ENCODE measurements at places on chromosomes 7 and 10.

- H3K27me3 ChIP-seq: no peaks in the 10 kb centered on the region
- no peaks in the 10 kb centered on the region for H3K4me1 ChIP-seq
- DNase-seq: no peak
- no peaks in the 10 kb centered on the region for H3K36me3 ChIP-seq
- H3K4me3 ChIP-seq: no peak overlapping the region
Measured at GRCh38 chr7:90938371-90938770, 325.9 kb upstream of the FZD1 start.

GRCh38 chr7:40799-41750 lies 151.3 kb upstream of the FAM20C start:
- no peak for DNase-seq
- H3K27ac ChIP-seq: no peak overlapping the region
- no peak overlapping the region for H3K4me3 ChIP-seq
- H3K27me3 ChIP-seq: peaks cover 4% of the 10 kb centered on the region
- no peaks in the 10 kb centered on the region for H3K4me1 ChIP-seq

- H3K36me3 ChIP-seq: no peaks in the 10 kb centered on the region
- no peak overlapping the region for H3K27ac ChIP-seq
- no peak for DNase-seq
- H3K4me1 ChIP-seq: no peaks in the 10 kb centered on the region
- H3K4me3 ChIP-seq: no peak overlapping the region
Measured at GRCh38 chr7:158432369-158433341, 155.0 kb downstream of the PTPRN2 start.

DNA sequence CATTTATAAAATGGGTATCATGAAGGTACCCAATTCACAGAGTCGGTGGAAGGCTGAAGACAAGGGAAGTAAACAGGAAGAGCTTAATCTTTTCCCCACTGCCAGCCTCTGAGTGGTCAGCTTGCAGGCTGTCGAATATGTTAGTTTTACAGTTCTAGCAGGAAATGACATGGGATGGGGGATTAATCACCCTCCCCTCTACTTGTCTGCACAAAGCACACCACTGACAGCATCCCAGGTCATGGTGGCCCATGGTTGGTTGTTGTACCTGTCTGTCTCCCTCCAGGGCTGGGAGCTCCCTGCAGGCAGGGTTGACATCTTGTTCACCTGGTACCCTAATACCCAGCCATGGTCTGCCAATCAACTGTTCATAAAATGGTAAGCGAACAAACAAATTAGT lies 55.6 kb downstream of the GRB10 start:
- DNase-seq: no peak
- no peaks in the 10 kb centered on the region for H3K36me3 ChIP-seq
- no peak overlapping the region for H3K4me3 ChIP-seq
- H3K27me3 ChIP-seq: peaks cover 4% of the 10 kb centered on the region
- no peaks in the 10 kb centered on the region for H3K4me1 ChIP-seq

GRCh38 chr7:94245500-94245899 lies 149.2 kb upstream of the COL1A2 start:
- H3K27me3 ChIP-seq: peaks cover 1% of the 10 kb centered on the region
- H3K4me1 ChIP-seq: no peaks in the 10 kb centered on the region
- no peak for DNase-seq
- no peak overlapping the region for H3K4me3 ChIP-seq

GRCh38 chr7:137074391-137075030 lies 206.1 kb downstream of the CHRM2 start:
- no peak overlapping the region for H3K4me3 ChIP-seq
- H3K36me3 ChIP-seq: no peaks in the 10 kb centered on the region
- no peaks in the 10 kb centered on the region for H3K27me3 ChIP-seq
- H3K4me1 ChIP-seq: no peaks in the 10 kb centered on the region
- no peak overlapping the region for H3K27ac ChIP-seq
- DNase-seq: no peak

DNA sequence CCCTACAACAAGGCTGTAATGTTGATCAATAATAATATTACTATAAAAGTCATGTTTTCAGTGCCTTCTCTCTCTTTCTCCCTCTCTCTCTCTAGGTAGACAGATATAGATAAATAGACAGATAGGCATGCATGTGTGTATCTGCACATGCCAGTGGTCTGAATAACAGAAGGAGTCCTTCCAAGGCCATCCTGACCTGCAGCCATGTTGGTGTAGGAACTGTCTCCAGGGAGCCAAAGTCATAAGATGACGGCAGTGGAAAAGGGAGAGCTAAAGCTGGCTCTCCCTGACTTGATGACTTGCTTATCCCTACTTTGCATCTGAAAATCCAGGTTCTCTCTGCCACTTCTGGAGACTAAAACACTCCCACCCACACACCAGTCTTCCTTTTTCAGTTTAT lies 113.0 kb downstream of the TRIL start:
- no peak overlapping the region for H3K4me3 ChIP-seq
- H3K27ac ChIP-seq: no peak overlapping the region
- DNase-seq: no peak
- H3K36me3 ChIP-seq: no peaks in the 10 kb centered on the region

Data from immature natural killer cell (primary cell).